Activated T-cell treated with anti-CD3 and anti-CD28 coated beads, Interleukin-2, amount 50 U/mL, for 72 hours (primary cell): ENCODE measurements at places on chromosomes 7 and 10. TPM values are rescaled to one million over a fixed set of nuclear protein-coding genes. Genes with fewer than 3 reads are reported as not detected.

DNA sequence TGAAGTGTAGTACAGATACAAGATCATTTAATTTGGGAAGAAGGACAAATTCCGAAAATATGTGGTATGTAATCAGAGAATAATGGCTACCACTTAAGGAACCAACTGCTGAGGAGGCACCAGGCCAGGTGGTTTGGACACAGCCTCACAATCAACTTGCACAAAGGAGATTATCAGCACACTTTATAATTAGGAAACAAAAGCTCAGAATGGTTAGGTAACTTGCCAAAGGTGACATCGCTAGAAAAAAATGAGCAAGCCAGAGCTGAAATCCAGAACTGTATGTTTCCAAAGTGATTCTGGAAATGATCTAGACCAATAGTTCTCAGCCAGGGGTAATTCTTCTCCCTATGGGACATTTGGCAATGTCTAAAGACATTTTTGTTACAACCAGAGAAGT, 36.6 kb downstream of the ERCC6 start:
- DNase-seq: no peak

GRCh38 chr7:64045301-64046040, at the start of gene ZNF727:
Gene ZNF727 (plus strand): TSS chr7:64045434. CDS start chr7:64045622, 188 bp downstream.
- DNase-seq: no peak

- DNase-seq: no peak
These were observed 10.1 kb upstream of the HOXA13 start for GRCh38 chr7:27209933-27210440.

- DNase-seq: no peak
These were observed 78.8 kb upstream of the VOPP1 start for GRCh38 chr7:55651057-55651456.

GRK5 gene
- total RNA-seq: 24.8 TPM

ERLIN1 gene
- 15.1 TPM for total RNA-seq

ZNF277 gene
- total RNA-seq: 26.4 TPM
